ENCODE measurements at places on chromosomes 3 and 15.

DNA sequence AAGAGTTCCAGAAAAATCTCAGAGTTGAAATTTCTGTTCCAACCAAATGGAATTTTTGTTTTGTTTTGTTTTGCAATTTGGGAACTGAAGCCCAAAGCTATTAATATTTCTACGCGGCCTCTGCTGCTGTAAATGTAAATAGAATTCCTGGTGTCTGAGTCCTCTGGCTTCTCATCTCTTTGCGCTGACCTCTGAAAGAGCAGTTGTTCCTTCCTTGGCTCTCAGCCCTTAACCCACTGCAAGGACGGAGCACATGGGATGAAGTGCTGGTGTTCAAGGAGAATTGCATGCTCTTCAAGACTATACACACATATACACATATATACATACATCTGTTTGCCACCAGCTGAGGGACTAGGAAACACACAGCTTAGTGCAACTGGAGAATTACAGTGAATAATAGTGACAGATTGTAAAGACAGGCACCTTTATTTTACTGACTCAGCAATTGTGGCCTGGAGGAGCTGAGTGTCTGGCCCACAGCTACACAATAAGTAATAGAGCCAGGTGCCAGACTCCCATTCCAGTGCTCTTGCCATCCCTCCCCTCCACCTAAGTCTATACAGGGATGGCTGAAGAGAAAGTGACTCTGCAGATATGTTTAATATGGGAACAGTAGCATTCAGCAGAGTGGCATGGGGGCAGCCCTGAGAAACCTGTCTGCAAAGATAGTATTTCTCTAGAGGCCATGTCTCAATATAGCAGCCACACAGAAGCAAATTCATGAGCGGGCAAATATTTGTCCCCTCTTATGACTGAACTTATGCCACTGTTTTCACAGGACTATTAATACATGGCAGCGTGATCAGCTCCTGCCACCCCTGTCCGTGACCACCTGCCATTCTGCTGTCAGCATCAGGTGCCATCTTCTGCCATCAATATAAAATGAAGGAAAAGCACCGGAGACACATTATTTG is 42.3 kb downstream of the NEK10 start:
- no peak for DNase-seq

DNA sequence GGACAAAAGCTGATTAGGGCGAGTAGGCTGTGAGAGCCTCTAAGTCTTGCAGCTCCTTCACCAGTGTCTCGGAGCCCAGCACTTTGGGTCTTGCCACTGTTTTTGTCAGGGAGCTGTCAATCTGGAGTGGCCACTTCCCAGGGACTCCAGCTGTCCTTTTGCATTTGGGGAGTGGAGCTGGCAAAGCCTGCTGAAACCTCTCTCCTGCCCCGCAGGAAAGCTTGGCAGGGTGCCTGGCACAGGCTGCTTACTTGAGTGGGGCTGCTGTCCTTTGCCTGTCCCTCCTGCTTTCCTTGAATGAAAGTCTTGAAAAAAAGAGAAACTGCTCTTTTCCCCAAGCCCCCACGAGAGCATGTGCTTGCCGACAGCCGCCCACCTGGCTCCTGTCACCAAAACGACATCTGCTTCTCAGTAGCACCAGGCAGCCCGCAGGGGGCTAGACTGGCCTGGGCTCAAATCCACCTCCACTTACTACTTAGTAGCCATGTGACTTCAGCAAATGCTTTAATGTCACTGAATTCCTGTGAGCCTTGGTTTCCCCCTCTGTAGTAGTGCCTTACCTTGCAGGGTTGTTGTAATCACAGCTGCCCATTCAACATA is 13.7 kb downstream of the USP13 start:
- DNase-seq: peak; percentile 66

- no peak for DNase-seq
Observed at GRCh38 chr15:94586099-94586498, 354.7 kb downstream of the MCTP2 start.

DNA sequence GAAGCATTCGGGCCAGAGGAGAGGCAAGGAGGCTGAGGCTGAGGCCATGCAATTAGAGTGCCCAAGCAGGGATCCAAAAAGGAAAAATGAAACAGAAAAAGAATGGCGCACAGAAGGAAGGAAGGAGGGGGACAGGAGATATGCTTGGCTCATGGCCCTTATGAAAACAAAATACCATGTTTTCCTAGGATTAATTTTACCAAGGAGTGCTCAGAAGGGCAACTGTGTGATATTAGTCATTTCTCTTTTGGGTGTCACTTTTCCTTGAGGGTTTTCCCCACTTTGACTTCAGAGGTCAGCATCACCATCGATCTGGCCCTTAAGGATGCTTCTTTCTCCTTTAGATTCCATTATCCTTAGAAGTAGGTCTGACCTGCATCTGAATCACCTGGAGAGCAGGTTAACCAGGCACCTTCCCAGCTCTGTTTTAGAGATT is 1.4 kb downstream of the PARP14 start:
- DNase-seq: no peak

- DNase-seq: no peak
Observed at GRCh38 chr3:130700541-130700940, 46.1 kb downstream of the PIK3R4 start.

- DNase-seq: no peak
Observed at GRCh38 chr15:80785335-80785734, 6.2 kb downstream of the CEMIP start.

DNA sequence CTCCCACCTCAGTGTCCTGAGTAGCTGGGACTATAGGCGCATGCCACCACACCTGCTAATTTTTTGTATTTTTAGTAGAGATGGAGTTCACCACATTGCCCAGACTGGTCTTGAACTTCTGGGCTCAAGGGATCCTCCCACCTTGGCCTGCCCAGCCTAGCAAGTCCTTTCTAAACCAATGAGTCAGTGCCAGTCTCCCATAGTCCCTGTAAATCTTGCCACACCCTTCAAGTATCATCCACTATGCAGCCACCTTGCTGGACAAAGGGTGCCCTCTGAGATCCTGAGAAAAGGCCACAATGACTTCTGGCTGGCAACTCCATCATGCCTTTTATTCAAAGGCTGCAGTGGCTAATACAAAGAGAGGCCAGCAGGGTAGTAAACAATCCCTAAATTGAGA is 184.0 kb downstream of the ABHD5 start:
- no peak for DNase-seq

DNA sequence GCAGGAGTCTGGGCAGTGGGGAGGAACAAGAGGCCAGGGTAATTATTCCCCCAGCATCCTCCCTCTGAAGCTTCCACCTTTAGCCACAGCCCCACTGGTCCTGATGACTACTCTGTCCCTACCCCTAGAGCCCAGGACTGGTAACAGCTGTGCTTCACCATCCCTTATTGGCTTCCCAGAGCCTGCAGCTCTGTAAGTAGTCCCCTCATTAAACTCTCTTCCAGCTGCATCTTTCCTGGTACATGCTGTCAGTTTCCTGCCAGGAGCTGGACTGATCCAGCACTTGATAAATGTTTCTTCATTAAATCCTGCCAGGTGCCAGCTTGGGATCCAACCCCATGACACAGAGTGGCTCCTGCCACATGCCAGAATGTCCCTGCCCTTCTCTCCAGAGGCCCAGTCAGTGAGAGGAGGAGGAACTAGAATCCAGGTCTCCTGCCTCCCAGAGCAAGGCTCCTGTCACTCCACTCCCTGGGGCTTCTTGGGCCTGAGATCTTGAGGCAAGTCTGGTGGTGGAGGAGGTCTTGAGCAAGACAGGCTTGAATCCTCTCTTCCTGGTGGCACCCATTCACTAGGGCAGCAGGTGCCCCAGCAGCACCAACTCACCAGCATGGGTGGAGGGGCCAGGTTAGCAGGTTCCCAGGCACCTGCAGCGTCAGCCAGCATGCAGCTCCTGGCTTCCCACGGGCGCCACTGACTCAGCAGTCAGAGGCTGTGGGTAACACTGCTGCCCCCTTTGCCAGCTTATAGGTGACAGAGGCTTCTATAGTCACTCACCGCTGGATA is 27.6 kb downstream of the FBXW12 start:
- DNase-seq: no peak

DNA sequence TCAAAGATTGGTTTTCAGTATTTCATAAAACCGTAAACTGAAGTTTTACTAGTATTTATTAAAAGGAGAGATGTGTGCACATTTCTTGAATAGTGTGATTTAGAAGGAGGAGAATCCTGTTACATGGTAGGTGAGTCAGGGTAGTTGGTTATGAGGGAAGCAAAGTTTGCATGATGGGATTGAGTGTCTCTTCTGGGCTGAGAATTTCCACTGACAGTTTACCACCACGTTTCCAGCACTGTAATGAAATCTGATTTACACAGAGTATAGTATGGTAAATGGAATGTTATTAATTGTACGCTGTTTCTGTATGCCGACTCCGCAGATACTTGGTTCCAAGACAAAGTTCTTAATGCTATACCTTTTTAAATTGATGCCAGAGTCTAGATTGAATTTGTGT is 1.6 kb downstream of the NECTIN3 start:
- no peak for DNase-seq

- DNase-seq: no peak
Observed at GRCh38 chr3:72380193-72380592, 468.1 kb downstream of the SHQ1 start.

DNA sequence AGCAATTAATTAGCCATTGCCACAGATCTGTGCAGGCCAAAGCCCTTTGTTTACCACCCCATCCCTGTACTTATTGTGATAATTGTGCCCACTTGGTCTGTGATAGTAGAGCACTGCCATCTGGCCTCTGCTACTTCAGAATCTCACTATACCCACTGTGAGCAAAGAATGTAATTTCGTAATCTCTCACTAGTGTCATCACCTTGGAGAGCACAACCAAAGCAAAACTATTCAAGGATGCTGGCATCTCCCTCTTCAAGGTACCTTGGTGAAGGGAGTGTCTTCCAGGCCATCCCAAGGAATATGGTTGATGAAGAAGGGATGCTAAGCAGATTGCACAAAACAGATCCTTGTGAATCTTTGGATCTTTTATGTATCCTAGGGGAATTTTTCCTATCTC is 34.7 kb upstream of the NOX5 start:
- DNase-seq: no peak

GRCh38 chr3:116877968-116878367 is 168.4 kb downstream of the TUSC7 start:
- DNase-seq: no peak

DNA sequence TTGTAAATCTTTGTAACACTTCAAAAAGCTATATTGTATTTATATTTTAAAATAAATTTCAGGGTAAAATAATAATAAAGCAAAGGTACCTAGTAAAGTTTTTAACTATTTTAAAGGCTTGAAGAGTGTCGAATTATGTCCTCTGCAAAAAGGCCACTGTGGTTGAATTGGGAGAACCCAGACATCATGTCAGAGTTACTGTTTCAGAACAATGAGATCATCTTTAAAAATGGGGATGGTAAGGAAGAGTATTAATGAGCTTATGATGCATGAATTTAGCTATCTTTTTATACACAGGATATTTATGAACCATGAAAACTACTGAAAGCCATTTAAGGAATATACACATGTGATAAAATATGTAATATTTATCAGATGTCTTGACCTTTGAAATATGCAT is 26.3 kb downstream of the KCNMB3 start:
- DNase-seq: no peak

DNA sequence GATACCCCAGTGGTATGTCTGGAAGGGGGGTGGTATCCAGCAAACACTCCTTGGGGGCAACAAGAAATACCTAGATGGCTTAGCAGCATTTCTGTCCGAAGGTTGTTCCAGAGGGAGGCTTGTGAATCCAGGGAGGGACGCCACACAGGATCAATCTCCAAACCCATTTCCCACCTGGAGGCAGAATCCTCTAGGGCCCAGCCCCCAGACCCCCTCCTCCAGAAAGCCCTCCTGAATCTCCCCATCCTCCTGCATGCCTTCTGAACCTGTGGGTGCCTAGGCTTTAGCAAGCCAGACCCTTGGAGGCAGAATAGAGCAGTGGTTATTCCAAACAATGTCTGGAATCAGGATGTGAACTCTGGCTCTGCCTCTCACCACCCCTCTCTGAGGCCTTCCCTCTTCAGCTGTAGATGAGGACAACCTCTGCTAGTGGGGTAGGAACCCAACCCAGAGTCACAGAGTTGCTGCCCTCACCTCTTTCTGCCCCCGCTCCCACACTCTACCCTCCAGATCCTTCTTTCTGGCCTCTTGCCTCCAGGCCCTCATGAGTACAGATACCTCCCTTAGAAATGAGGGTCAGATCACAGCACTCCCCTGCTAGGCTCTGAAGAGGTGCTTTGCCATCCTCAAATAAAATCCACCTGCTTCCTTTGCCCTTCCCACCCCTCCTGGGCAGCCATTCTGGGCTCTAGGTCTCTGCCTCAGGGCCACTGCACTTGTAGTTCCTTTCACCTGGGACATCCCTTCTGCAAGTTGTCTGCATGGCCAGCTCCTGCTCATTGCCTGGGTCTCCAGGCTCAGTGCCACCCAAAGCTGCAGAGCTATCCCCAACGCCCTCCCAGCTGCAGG is 8.1 kb downstream of the CISH start:
- no peak for DNase-seq

- no peak for DNase-seq
Observed at GRCh38 chr15:69272139-69272538, 26.6 kb upstream of the PAQR5 start.

DNA sequence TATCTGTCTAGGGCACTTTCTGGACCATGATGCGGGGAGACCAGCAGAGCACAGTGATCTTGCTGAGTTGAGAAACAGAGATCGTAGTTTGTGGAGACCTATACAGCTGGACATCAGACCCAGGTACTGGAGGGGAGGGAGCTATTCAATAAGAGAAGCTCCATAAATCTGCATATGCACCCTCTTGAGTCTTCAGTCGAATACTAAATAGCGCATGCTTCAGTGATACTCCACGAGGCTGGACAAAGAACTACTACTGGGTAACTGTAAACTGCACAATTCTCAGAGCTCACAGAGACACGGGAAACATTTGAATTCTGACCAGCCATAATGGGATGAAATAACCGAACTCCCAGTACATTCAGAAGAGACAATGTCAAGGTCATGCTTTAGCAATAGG is 49.7 kb downstream of the MINAR1 start:
- DNase-seq: no peak

- DNase-seq: no peak
Observed at GRCh38 chr3:142875099-142875498, 13.8 kb downstream of the PCOLCE2 start.

DNA sequence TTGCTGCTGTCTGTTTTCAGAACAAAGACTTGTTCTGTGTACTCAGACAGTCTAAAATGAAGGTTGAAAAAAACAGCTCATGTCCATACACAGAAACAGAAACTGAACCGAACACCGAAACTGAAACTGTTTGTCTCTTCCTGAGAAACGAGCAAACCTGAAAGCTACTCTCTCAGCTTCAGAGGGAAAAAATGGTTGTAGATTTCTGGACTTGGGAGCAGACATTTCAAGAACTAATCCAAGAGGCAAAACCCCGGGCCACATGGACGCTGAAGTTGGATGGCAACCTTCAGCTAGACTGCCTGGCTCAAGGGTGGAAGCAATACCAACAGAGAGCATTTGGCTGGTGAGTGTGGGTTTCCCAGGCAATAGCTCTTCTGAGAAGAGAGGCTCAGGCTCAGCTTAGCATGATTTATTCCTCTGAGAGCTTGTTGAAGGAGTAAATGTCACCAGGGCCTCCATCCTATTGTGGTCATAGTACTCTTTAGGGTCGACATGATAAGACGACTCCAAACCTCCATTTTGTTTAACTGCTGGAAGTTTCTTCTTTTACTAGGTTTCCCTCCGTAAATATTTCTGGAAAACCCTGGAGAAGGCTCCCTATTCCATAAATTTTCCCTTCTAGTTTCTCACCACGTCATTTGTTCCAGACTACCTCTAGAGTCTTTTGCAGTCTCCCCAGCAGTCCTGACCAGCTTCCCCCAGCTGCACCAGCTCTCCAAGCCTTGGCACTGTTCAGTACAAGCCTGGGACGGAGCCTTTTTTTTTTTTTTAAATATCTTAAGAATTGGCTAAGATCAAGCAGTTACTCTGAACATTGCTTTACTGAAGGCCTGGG is at the start of gene RTP4:
TSS of gene RTP4 (plus strand) at position 135 of the 838 bp plus-strand sequence. CDS start at position 192, 57 bp downstream.
- DNase-seq: no peak

All from glutamatergic neuron (in vitro differentiated cells).